Glutamatergic neuron (in vitro differentiated cells): ENCODE measurements at places on chromosomes 5 and 9. TPM values are rescaled to one million over a fixed set of nuclear protein-coding genes. Genes with fewer than 3 reads are reported as not detected.
A peak's percentile ranks its signal among the peaks of the same experiment; 100 is the strongest.

DNA sequence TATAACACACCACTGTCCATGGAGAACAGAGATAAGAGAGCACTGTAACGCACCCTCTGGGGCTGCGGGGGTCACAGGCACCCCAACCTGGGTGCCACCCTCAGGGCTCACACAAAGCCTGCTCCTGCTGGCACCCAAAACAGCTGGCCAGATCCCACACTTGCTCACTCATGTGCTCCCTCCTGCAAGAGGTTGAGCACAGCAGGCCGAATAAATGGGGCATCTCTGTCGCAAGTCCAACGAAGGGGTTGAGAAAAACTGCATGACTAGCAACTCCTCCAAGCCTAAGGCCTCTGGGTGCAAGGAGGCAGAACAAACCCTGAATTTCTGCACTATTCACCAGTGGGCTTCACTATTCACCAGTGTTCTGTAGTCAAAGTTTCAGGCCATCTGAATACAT, 80.3 kb downstream of the SECISBP2 start:
- no peak overlapping the region for H3K4me3 ChIP-seq
- H3K27ac ChIP-seq = no peak overlapping the region
- peaks cover 22% of the 10 kb centered on the region for H3K4me1 ChIP-seq
- DNase-seq = no peak

- H3K27me3 ChIP-seq = peaks cover 26% of the 10 kb centered on the region
- DNase-seq = peak; percentile 41
- H3K36me3 ChIP-seq = peaks cover 8% of the 10 kb centered on the region
- no peak overlapping the region for H3K27ac ChIP-seq
- H3K4me1 ChIP-seq = peaks cover 9% of the 10 kb centered on the region
Measured at GRCh38 chr5:136191304-136192014, 1.5 kb downstream of the SMIM32 start.

DNA sequence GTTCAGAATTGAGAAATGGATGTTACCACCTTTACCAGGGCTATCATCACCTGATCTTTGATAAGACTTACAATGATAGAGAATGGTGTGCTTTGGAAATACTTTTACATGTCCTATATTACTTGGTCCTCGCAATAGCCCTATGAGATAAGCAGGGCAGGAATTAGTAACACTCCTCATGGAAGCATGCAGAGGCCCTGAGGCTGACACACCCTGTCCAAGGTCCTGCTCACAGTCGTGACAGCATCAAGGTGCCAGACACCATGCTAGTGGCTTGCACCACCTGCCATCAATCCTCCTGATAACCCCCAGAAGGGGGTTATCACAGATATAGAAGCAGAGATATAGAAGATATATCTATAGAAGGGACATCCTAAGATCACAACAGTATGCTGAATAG, 216.8 kb upstream of the TBC1D2 start:
- no peak for DNase-seq
- H3K36me3 ChIP-seq = peaks cover 39% of the 10 kb centered on the region
- H3K4me3 ChIP-seq = no peak overlapping the region
- no peaks in the 10 kb centered on the region for H3K4me1 ChIP-seq

- no peaks in the 10 kb centered on the region for H3K4me1 ChIP-seq
- peaks cover 8% of the 10 kb centered on the region for H3K36me3 ChIP-seq
- H3K27me3 ChIP-seq = peaks cover 2% of the 10 kb centered on the region
- DNase-seq = no peak
Measured at GRCh38 chr9:129368444-129368978, 190.4 kb upstream of the IER5L start.

Gene FOXD4L6
- total RNA-seq = not detected

Gene ZFP2
- 2.2 TPM for total RNA-seq

Gene HACD4
- total RNA-seq = 0.10 TPM

GRCh38 chr5:163533223-163533622, 27.8 kb downstream of the MAT2B start:
- H3K27me3 ChIP-seq = no peaks in the 10 kb centered on the region
- H3K36me3 ChIP-seq = no peaks in the 10 kb centered on the region
- H3K27ac ChIP-seq = no peak overlapping the region

DNA sequence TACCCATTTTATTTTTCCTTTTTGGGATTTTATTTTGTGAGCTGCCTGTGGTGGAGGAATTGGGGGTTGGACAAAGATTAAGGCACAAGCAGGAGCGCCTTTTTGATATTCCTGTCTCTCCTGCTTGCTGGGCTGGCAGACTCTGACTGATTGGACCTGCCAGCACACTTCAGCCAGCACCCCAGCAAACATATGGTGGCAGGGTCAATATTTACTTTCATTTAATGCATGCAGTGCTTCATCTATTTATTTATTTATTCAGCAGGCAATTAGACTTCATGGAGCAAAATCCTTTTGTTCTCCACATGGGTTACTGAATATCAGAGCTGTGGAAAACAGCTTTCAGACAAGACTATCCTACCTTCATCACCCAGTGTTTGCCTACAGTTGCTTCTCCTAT, 48.4 kb upstream of the EPB41L4A start:
- peaks cover 2% of the 10 kb centered on the region for H3K27me3 ChIP-seq
- peaks cover 5% of the 10 kb centered on the region for H3K36me3 ChIP-seq
- H3K4me1 ChIP-seq = peaks cover 19% of the 10 kb centered on the region
- H3K4me3 ChIP-seq = no peak overlapping the region
- no peak for DNase-seq
- no peak overlapping the region for H3K27ac ChIP-seq

DNA sequence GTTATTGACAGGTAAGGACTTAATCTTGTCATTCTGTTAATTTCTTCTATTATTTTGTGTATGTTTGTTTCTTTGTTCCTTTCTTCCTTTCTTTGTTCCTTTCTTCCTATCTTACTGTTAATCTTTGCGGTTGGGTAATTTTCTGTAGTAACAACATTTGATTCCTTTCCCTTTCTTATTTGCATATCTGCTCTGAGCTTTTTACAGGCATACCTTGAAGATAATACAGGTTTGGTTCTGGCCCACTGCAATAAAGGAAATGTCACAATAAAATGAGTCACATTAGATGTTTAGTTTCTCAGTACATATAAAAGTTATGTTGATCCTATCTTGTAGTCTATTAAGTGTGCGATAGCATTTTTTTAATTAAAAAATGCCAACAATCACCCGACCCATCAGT, 440.7 kb downstream of the NFIB start:
- no peak overlapping the region for H3K4me3 ChIP-seq
- no peak for DNase-seq
- H3K27ac ChIP-seq = no peak overlapping the region
- peaks cover 4% of the 10 kb centered on the region for H3K27me3 ChIP-seq
- peaks cover 8% of the 10 kb centered on the region for H3K36me3 ChIP-seq

Gene SARDH
- 2.0 TPM for total RNA-seq

DNA sequence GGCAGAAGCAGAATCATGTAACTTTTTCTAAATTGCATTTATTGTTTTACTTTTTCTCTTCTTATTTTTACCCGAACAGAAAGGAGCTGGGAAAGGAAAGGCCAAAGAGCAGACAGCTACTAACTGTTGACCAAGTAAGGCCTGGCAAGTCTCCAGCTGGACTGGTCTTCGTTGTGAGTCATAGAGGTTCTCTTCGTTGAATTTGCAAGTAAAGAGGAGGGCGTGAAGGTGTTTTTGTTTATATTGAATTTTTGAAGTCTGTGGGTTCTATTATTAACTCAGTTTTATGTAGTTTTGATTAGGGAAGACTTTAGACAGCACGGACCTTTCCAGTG, 416.5 kb upstream of the CCNH start:
- H3K27ac ChIP-seq = no peak overlapping the region
- H3K36me3 ChIP-seq = no peaks in the 10 kb centered on the region
- no peaks in the 10 kb centered on the region for H3K27me3 ChIP-seq
- no peaks in the 10 kb centered on the region for H3K4me1 ChIP-seq
- H3K4me3 ChIP-seq = no peak overlapping the region
- no peak for DNase-seq

GRCh38 chr5:94310833-94311232, 307.6 kb downstream of the KIAA0825 start:
- no peaks in the 10 kb centered on the region for H3K36me3 ChIP-seq
- no peaks in the 10 kb centered on the region for H3K27me3 ChIP-seq
- no peak overlapping the region for H3K4me3 ChIP-seq
- peaks cover 8% of the 10 kb centered on the region for H3K4me1 ChIP-seq
- DNase-seq = no peak
- H3K27ac ChIP-seq = no peak overlapping the region

Gene SOWAHA
- total RNA-seq = 0.12 TPM

GRCh38 chr9:26975728-26976707, 19.8 kb downstream of the IFT74 start:
- no peak for DNase-seq
- no peak overlapping the region for H3K27ac ChIP-seq
- no peaks in the 10 kb centered on the region for H3K36me3 ChIP-seq
- no peak overlapping the region for H3K4me3 ChIP-seq
- H3K4me1 ChIP-seq = no peaks in the 10 kb centered on the region

- DNase-seq = no peak
- H3K36me3 ChIP-seq = no peaks in the 10 kb centered on the region
- peaks cover 12% of the 10 kb centered on the region for H3K27me3 ChIP-seq
- H3K4me3 ChIP-seq = no peak overlapping the region
Measured at GRCh38 chr5:116387738-116388137, 186.9 kb downstream of the SEMA6A start.

- peaks cover 34% of the 10 kb centered on the region for H3K36me3 ChIP-seq
- H3K27ac ChIP-seq = no peak overlapping the region
- no peak overlapping the region for H3K4me3 ChIP-seq
- H3K27me3 ChIP-seq = peaks cover 8% of the 10 kb centered on the region
- peaks cover 6% of the 10 kb centered on the region for H3K4me1 ChIP-seq
Measured at GRCh38 chr9:133759946-133760345, 21.8 kb upstream of the SARDH start.

- no peak overlapping the region for H3K27ac ChIP-seq
- H3K4me3 ChIP-seq = no peak overlapping the region
- H3K27me3 ChIP-seq = peaks cover 6% of the 10 kb centered on the region
- DNase-seq = no peak
- H3K36me3 ChIP-seq = no peaks in the 10 kb centered on the region
Measured at GRCh38 chr5:160330212-160330611, 17.8 kb upstream of the CCNJL start.

Gene SET
- 387 TPM for total RNA-seq

Gene ANKDD1B
- total RNA-seq = 2.3 TPM

DNA sequence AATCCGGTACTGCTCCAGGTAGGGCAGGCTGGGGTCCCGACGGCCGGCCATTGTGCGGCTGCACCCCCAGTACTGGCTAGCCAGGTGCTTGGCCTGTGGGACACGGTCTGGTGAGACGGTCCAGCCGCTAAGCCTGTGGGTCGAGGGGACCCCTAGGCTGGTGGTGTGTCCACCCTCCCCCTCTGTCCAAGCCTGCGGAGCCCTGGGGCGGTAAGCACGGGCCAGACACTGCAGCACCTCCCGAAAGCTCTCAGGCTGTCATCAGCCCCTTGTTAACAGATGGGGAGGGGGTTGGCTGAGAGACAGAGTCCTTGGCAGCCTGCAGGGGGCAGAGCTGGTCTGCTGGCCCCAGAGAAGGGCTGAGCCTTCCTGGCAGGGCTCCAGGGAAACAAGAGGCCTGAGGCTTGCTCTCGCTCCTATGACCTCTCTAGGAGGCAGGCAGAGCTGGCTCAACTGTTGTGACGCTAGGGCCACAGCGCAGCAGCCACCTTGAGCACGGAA, 11.8 kb upstream of the MRNIP start:
- no peak overlapping the region for H3K4me3 ChIP-seq
- no peaks in the 10 kb centered on the region for H3K36me3 ChIP-seq
- H3K27me3 ChIP-seq = peaks cover 5% of the 10 kb centered on the region
- peaks cover 7% of the 10 kb centered on the region for H3K4me1 ChIP-seq
- DNase-seq = peak; percentile 77

DNA sequence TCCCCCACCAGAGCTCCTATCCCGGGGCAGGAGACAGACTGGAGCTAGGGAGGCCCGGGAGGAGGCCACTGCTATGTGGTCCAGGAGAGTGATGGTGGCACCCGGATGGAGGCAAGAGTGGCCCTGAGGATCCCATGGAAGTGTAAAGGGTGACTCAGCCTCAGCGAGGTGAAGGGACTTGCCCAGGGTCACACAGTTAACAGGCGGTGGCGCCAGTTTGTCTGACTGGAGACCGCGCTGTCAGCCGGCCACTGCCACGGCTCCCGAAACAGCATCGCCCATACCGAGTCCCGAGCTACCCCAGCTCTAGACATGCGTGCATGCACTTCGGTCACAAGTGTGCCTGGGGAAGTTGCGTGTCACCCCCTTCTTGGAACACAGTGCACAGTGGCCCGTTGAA, 165.9 kb downstream of the GAPVD1 start:
- no peaks in the 10 kb centered on the region for H3K36me3 ChIP-seq
- H3K4me1 ChIP-seq = peaks cover 6% of the 10 kb centered on the region
- no peak overlapping the region for H3K4me3 ChIP-seq
- DNase-seq = no peak
- no peak overlapping the region for H3K27ac ChIP-seq
- H3K27me3 ChIP-seq = peaks cover 8% of the 10 kb centered on the region

DNA sequence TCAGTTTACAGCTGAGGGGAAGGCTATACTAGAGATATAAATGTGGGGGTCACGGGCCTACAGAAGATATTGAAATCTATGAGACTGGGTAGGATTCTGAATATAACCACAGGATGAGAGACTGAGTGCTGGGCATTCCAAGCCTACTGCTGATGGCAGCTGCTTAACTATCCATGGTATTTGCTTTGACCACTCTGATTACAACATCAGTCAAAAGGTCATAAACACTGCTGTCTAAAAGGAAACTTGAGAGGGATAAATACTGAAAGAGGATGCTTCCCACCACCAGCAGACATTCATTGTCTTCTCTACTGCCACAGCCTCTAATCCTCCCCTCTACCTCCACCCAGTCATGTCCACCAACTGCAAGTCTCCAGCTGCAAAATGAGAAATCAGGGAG, 3.8 kb downstream of the ZNF622 start:
- no peak overlapping the region for H3K27ac ChIP-seq
- peaks cover 13% of the 10 kb centered on the region for H3K4me1 ChIP-seq
- H3K27me3 ChIP-seq = peaks cover 3% of the 10 kb centered on the region
- DNase-seq = no peak
- H3K36me3 ChIP-seq = no peaks in the 10 kb centered on the region
- no peak overlapping the region for H3K4me3 ChIP-seq

GRCh38 chr9:92349771-92350739, 24.3 kb downstream of the CENPP start:
- DNase-seq = no peak
- no peaks in the 10 kb centered on the region for H3K4me1 ChIP-seq
- peaks cover 11% of the 10 kb centered on the region for H3K36me3 ChIP-seq
- no peak overlapping the region for H3K4me3 ChIP-seq
- no peaks in the 10 kb centered on the region for H3K27me3 ChIP-seq

Gene ANXA2R
- 1.6 TPM for total RNA-seq

Gene MAST4
- total RNA-seq = 11.5 TPM

Gene LOX
- 0.27 TPM for total RNA-seq

- no peak for DNase-seq
- H3K4me3 ChIP-seq = no peak overlapping the region
- H3K27me3 ChIP-seq = peaks cover 2% of the 10 kb centered on the region
- no peaks in the 10 kb centered on the region for H3K36me3 ChIP-seq
- peaks cover 11% of the 10 kb centered on the region for H3K4me1 ChIP-seq
Measured at GRCh38 chr9:27433631-27434325, 90.3 kb upstream of the IFNK start.

DNA sequence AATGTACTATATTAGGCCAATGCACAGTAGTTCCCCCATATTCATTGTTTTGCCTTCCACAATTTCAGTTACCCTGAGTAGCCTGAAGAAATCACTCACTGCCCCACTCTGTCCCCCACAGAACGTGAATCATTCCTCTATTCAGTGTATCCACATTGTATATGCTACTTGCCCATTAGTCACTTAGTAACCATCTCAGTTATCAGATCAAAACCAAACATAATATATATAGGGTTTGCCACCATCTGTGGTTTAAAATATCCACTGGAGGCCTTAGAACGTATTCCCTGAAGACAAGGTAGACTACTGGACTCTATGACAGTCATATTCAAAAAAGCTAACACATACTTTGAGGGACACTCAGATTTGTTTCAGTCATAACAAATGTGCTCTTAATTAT, 465.7 kb upstream of the RGMB start:
- no peak overlapping the region for H3K4me3 ChIP-seq
- no peaks in the 10 kb centered on the region for H3K27me3 ChIP-seq
- DNase-seq = no peak
